ENCODE measurements at places on chromosomes 12 and 14. TPM values are rescaled to one million over a fixed set of nuclear protein-coding genes. Genes with fewer than 3 reads are reported as not detected.

The MYF5 gene
- not detected for total RNA-seq

The KRT80 gene
- total RNA-seq, result not detected

The SLCO1B1 gene
- total RNA-seq, result not detected

The ABCD2 gene
- total RNA-seq, result 21.0 TPM

The OR4M1 gene
- total RNA-seq, result not detected

The TMEM52B gene
- total RNA-seq, result 2.3 TPM

The ADSS1 gene
- total RNA-seq, result 6.7 TPM

The TTLL5 gene
- 35.5 TPM for total RNA-seq

The CLEC7A gene
- total RNA-seq, result 2.1 TPM

The BEST3 gene
- 11.5 TPM for total RNA-seq

The ZDHHC22 gene
- total RNA-seq, result 31.1 TPM

The INTS13 gene
- total RNA-seq, result 33.4 TPM

The RNASE3 gene
- total RNA-seq, result not detected

The ESR2 gene
- total RNA-seq, result 2.5 TPM

The IL31 gene
- not detected for total RNA-seq

The GPR132 gene
- total RNA-seq, result 0.46 TPM

The ACSM4 gene
- total RNA-seq, result not detected

The SAMD4A gene
- 24.2 TPM for total RNA-seq

The CABP1 gene
- total RNA-seq, result 3.2 TPM
